ENCODE measurements at places on chromosomes 3 and 15.

DNA sequence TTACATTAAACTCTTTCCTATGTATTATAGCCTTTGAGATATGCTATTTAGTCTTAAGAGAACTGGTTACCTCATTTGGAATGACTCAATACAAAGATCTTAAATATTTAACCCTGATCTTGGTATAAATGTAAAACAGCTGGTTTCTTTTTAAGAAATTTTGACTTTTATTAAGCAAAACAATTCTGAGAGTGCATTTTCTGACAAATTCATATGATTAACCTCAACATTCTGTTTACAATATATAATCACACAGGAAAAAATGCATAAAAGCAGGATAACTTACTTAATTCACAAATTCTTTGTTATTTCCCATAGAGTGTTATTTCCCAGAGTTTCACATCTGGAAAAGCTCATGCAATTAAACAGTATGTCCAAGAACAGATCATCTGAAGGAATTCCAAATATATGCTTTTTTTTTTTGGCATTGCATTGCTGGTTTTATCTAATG is 400.4 kb upstream of the THBS1 start:
- no peak for DNase-seq

DNA sequence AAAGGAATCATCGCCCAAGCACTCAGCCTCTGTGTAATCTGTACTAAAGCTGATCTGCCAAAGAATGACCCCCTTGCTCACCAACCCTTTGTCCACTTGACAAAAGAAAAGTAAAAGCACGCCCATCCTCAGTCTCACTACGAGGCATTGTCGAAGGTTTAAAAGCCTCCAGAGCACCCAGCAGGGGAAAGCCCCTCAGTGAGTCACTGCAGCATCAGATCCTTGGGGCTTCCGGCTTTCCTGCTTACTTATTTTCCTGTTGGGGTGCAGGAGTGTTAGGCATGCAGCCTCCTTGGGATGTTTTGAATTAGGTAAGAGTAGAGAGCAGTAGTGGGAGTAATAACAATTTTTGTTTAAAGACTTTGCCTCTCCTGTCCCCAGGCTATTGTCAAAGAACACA is 216.1 kb downstream of the MTHFS start:
- no peak for DNase-seq

- DNase-seq, result no peak
Observed at GRCh38 chr15:94683902-94684301, 452.5 kb downstream of the MCTP2 start.

GRCh38 chr15:99118801-99119546 is 14.1 kb downstream of the SYNM start:
- no peak for DNase-seq
